Naive thymus-derived CD8-positive, alpha-beta T cell (primary cell): ENCODE measurements at places on chromosomes 7 and 10.

- DNase-seq, result no peak
These were observed 118.9 kb downstream of the SND1 start for GRCh38 chr7:127770885-127771284.

DNA sequence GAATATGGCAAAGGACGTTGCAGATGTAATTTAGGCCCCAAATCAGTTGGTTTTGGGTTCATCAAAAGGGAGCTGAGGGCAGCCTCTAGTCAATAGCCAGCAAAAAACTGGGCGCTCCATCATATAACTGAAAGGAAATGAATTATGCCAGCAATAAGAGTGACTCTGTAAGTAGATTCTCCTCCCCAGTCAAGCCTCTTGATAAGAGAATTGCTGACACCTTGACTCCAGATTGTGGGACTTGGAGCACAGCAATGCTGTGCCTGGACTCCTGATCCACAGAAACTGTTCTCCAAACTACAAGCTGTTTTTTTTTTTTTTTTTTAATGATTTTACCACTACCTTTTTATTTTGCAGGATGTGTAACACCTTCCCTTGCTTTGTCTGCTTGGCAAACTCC is 25.5 kb downstream of the ZFAND4 start:
- DNase-seq, result no peak

GRCh38 chr10:132143162-132143561 is 43.6 kb upstream of the DPYSL4 start:
- DNase-seq, result no peak

DNA sequence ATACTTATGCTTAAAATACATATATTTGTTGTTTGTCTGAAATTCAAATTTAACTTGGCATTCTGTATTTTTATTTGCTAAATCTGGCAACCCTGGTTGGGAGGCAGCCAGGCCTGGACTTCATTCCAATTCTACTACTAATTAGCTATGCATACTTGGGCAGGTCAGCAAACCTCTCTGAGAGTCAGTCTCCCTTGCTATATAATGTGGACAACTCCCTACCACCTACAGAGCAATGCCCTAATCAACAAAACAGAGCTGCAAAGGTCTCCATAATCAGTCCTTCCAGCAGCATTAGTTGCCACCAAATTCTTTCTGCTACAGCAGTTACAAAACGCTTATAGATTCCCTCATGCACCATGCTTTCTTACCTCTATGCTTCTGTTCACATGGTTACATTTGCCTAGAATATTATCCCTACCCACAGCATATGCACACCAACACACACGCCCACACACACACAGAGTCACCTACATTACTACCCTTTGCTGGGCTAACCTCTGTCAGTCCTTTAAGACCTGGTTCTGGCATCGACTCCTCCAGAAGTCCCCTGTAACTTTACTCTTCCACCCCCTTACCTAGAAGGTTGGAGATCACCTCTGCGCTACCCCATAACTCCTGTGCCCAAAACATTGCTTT is 188.7 kb downstream of the FGFR2 start:
- DNase-seq, result no peak

GRCh38 chr7:17626235-17626634 is 314.1 kb downstream of the SNX13 start:
- no peak for DNase-seq

DNA sequence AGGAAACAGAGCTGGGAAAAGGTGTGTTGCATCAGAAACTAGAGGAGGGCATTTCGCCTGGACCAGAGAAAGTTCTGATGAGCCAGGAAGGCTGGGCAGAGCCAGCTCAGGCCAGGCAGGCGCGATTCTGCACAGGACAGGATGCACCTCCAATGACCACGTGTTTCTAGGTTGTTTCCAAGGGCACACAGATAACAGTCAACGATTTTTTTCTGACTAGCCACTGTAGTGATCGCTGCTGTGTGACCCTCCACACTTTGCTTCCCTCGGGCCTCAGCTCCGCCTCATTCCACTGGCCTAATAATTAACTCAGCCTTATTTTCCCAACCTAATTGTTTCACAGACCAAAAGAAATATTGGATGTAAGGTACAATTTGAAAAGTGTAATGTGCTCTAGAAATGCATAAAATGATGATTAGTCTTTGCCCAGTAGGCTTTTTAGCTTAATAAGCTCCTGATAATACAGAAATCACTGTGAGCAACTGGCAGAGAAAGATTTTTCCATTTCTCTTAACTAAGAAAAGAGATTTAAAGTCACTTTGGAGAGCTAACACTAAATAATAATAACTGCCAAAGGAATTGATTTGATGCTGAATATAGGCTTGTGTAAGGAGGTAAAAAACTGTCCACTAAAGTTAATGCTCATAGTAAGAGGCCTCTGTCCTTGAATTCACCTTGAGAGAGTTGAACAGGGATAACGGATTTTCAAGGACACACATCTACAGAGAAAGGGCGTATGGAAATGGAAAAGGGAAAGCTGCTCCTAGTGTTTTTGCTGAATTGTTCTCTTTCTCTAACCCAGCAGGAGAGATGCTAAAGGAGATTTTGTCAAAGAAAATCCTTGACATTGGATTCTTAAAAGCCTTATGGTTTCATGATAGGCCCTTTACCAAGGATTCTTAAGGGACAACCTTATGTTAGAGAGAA is 291.0 kb upstream of the C7orf33 start:
- no peak for DNase-seq

GRCh38 chr7:128081351-128081750 is 50.1 kb upstream of the LRRC4 start:
- DNase-seq, result no peak

- DNase-seq, result no peak
These were observed 7.8 kb downstream of the WNT16 start for GRCh38 chr7:121336579-121336978.

DNA sequence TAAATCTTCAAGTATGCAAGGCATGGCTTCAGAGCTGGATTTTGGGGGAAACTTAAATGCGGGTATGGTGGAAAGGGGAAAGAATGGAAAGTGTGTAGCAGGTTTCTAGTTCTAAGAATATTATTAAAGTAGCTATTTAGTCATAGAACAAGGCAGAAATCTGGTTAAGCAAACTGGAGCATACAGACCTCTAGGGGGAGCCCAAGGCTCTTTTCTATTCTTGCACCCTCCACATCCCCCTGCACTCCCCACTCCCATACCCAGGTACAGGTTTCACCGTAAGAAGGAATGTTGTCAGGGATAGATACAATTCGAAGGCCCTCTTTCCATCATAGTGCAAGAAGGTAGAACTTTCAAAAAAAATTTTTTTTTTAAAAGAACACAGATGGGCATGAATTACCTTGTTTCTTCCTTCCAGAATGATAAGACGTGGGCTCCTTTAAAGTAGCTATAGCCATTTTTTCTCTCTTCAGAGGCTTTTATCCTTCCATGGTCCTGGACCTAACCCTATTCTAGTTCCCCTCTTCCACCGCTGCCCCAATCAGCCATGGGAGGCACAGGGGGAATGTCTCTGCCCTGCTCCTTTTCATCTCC is 41.5 kb upstream of the SMIM30 start:
- no peak for DNase-seq

DNA sequence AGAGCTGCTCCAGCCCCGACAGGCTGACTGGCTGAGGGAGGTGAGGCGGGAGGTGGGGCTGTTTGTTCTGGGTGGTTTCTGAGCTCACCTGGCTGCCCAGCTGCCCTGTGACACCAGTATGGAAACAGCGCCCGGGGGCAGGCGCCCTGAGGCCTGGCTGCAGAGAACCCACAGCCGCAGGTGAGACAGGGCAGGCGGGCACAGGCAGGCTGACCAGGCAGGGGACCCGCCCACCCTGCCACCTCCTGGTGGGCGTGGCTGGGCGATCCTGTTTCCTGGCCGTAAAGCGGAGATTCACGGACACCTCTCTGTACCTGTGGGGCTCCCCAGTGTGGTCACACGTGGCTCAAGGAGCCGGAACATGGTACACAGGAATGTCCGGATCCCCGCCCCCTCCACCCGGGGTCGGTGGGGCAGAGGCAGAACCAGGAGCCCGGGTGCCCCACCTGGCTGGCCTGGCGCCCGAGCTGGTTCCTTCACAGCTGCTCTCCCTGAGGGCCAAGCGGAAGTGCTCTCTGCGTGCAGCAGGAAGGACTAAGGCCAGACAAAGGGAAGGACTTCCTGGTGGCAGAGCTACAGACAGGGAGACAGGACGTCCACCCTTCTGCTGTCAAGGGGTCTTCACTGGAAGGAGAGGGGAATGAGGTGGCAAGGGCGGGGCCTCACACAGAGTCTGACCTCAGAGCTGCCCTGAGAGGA is 3.9 kb downstream of the MICALL2 start:
- DNase-seq, result no peak

DNA sequence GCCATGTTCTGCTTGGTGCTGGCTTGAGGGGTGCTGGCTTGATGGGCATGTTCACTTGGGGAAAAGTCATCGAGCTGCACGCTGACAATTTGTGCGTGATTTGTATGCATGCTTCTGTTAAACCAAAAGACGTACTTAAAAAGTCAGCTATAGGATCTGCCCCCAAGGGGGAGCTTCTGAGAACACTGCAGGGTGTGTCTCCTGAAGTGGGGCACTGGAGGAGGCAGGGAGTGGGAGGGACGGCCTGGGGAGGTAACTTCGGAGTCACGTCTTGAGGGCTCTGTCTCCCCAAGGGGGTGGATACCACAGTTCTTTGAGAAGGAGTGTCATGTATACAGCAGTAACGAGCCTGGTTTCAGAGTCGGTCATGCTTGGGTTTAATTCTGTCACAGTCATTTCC is 406.5 kb downstream of the PLXNA4 start:
- DNase-seq, result no peak

DNA sequence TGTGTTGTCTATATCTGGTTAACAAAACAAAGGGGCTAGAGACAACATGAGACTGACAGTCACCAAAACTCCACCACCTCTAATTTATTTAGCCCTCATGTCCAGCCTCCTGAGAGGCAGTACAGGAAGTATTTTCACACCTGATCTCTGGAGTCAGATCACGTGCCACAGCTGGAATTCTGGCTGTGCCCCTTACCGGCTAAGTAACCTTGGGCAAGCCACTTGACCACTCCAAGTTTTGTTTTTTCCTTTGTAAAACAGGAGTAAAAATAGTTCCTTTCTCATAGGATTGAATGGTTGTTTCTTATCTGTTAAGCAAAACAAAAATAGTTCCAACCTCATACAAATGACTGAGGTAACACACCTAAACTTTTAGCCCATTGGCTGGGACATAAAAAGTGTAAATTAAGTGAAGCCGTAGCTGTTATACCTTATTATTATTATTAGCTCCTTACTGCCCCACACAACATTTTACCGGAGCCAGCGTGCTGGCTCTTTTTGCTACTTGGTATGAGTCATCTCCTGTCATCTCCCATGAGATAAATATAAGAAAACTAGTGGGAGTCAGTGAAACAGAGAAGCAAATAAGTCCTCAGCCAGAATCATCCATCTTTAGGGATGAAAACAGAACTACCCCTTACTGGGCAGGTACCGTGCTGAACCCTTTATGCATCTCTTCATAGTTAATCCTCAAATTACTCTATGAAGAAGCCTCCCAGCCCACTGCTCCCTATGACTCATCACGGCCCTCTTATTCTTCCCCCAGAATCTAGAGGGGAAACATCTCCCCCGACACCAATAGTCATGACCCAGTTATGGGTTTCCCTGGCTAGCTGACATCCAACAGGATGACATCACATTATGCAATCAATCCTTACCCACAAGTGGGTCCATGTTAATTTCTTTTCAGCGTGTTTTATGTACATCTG is 44.9 kb downstream of the PPP1R3C start:
- no peak for DNase-seq

GRCh38 chr10:102775935-102776669 is 32.4 kb downstream of the WBP1L start:
- DNase-seq, result peak; percentile 51

DNA sequence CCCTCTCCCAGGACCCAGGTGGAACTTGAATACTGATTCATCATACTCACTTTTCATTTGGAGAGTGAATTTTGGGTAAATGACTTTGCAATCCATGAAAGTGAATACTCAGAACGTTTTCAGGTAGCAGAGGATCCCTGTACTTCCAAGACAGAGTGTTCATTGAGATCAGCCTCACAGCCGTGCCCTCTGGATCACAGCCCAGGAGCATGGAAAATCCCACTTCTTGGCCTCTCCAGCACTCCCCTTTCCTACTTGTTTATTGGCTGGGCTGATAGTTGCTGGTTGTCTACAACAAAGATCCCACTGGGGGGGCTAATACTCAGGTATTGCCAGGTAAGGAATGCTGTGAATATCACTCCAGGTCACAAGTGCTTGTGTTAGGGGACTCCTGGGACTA is 5.9 kb downstream of the GCK start:
- no peak for DNase-seq

DNA sequence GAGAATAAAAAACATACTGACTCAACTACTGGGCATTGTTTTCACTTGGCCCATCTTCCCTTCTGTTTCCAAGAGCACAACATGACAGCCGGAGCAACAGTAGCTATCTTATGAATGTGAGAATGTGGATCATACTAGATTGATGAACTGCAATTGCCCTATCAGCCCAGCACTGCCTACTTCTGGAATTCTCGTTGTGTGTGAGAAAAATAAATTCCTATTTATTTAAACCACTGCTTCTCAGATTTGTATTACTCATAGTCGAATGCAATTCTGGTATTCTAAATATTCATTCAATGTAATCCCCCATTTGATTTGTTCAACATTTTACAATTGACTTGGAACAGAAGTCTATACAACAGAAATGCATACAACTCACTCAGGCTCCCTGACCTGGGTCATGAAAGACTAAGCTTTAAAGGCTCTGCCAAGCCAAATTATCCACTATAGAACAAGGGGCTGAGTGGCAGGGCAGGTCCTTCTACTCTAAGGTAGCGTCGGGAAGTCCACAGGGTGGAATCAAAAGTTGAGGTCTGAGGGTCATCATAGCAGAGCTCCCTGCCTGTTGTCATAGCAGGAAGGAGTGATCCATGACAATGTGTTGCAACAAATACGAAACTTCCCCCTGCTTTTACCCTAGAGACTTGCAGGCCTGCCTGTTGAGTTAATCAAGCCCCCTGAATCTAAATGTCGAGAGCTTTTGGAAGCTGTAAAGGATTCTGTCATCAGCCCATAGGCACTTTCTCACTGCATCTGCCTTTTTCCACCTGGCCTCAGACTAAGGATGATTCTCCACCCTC is 12.4 kb upstream of the JAZF1 start:
- DNase-seq, result no peak

DNA sequence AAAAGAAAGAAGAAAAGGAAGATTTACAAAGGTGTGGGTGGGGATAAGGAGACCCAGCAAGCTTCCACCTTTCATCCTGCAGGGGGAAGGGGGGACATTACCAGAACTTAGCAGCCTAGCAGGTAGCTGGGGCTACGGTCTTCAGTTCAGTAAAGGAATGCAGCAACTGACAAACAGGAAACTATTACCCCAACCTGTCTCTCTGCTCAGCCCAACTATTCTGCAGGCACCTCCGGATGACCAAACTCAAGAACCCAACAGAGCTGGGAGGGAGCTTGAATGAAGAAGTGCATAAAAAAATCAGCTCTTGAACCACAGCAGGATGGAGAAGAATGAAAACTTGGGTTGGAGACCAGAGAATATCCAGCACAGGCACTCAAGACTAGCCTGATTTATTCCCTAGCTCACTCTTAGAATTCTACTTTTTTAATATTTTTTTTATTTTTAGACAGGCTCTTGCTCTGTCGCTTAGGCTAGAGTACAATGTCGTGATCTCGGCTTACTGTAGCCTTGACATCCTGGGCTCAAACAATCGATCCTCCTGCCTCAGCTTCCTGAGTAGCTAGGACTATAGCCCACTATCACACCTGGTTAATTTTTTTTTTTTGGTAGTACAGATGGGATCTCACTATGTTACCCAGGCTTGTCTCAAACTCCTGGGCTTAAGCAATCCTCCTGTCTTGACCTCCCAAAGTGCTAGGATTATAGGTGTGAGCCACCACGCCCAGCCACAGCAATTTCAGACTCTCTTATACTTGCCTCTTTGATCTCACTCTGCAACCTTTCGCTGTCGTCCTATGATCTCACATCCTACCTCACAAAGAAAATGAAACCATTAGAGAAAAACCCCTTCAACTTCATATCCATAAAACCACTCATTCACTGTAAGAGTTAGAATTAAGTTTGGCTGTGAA is 18.5 kb upstream of the C10orf67 start:
- DNase-seq, result no peak
